Aorta (tissue), 5 donors: ENCODE measurements at places on chromosomes 13 and 19. TPM values are rescaled to one million over a fixed set of nuclear protein-coding genes. Genes with fewer than 3 reads are reported as not detected.

Gene CGB5
- not detected for total RNA-seq

- no peaks in the 10 kb centered on the region for H3K4me1 ChIP-seq
- H3K27me3 ChIP-seq = no peaks in the 10 kb centered on the region
- H3K27ac ChIP-seq = no peak overlapping the region
- no peaks in the 10 kb centered on the region for H3K36me3 ChIP-seq
Measured at GRCh38 chr13:99351772-99352171, 44.6 kb upstream of the GPR183 start.

GRCh38 chr13:45269204-45269603 is 68.4 kb upstream of the KCTD4 start:
- no peak overlapping the region for H3K4me3 ChIP-seq
- no peaks in the 10 kb centered on the region for H3K27me3 ChIP-seq
- no peak overlapping the region for H3K27ac ChIP-seq
- H3K36me3 ChIP-seq = no peaks in the 10 kb centered on the region
- no peak for DNase-seq

DNA sequence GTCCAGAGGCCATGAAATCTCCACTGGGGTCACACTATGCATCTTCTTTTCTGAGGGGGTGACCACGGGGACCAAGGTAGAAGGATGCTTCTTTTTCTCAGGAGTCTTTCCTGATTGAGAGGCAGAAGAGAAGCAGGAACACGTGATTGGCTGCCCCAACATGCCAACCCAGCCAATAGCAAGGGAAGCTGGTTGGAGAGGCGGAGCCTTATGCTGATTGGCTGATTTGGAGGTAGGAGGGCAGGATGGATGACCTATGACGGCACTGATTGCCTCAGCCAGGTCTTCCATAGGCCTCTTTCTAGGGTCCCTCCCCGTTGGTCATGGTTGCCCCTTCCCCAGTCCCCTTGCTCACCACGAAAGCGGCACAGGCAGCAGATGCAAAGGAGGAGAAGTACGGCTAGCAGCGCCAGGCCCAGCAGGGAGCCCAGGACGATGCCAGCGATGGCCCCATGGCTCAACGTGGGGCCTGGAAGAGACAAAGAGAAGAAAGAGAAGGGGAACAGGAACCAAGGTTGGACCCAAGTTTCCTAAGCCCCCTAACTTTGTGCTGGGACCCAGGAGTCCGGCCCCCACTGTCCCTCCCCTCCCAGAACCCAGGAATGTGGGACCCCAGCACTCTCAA is 8.0 kb downstream of the VSIG10L start:
- peak; percentile 48 for DNase-seq
- no peaks in the 10 kb centered on the region for H3K27me3 ChIP-seq
- no peak overlapping the region for H3K4me3 ChIP-seq
- H3K27ac ChIP-seq = no peak overlapping the region
- no peaks in the 10 kb centered on the region for H3K4me1 ChIP-seq
- no peaks in the 10 kb centered on the region for H3K36me3 ChIP-seq

DNA sequence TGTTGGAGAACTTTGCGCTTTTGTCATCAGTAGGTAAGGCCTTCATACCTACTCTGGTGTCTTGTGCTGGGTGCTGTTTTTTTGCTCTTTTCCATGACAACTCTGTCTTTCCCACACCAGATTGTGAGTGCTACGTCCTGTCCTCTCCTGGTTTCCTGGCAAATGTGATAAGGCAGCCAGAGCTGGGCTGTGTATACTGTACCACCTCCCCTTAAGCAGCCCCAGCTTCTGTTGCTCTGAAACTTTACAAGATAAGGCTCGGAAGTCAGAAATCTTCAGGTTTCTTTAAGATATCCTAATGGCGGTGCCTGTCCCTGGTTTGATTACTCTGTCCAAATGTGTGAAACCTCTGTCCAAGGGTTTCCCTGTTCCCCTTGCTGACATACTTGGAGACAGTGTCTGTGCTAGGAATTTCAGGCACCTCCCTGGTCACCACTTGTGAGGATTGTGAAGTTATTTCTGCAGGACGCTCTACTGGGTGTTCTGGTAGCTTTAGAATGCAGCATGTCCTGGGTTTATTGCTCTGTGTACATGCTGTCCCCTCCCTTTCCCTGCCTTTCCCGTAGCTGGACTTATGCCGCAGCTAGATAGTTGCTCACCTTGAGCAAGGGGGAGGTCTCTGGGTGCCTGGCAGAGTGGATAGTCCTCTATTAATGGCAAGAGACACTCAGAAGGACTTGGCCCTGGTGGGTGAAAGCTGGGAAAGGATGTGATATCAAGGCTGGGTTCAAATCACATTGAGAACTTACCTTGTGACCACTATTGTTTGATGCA is 7.0 kb downstream of the ZNF749 start:
- no peak for DNase-seq
- no peak overlapping the region for H3K27ac ChIP-seq
- no peaks in the 10 kb centered on the region for H3K4me1 ChIP-seq
- H3K36me3 ChIP-seq = peaks cover 7% of the 10 kb centered on the region
